CD4-positive, alpha-beta memory T cell (primary cell): ENCODE measurements at places on chromosomes 1 and 21.

DNA sequence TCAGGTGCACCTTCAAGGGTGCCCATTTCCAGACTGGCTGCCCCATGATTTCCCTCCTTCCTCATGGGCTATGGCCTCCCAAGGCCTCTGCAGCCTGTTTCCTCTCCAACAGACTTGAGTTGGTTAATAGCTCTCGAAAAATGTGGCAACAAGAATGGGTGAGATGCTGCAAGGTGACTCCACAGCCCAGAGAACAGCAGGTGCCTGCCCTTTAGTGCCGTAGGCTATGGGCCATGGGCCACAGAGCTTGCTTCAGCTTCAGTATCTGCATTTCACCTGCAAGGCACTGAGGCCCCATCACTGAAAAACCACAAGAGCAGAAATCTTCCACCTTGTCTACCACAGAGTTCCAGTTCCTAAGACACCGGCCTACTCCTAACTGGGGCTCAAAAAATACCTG, 122.0 kb downstream of the ETS2 start:
- DNase-seq = no peak

DNA sequence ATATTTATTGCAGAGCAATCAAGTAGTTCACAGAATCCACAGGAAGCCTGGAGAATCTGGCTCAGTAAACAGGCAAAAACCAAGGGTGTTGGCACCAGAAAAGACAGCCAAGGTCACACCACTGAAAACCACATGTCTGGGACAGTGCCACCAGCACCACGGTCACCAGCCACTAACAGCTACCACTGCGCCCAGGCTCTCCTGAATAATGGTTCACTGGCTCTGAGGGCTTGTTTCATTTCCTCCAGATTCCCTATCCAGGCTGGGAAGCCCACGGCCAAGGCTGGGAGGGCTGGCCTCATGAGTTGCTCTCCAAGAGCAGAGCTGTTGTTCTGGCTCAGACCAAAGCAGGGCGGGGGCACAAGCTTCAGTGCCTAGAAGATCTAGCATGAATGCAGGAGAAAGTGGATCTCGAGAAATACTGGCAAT, 54.5 kb upstream of the PTGFRN start:
- DNase-seq = no peak

DNA sequence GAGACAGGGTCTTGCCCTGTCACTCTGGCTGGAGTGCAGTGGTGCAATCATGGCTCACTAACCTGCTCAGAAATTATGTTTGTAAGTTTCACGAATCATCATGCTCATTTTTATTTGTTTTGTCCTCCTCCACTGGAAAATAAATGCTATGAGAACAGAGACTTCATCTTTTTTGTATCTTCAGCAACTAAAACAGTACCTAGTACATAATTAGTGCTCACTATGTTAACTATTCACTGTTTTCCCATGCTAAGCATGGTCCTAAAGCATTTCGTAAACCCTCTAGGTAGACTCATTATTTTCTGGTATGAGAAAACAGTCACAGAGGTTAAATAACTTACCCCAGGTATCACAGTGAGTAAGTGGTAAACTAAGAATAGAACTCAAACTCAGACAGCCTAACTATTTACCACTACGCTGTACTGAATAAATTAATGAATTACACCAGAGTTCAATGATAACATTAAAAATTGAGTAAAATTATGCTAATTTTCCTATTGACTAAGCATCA, 118.4 kb downstream of the RERE start:
- no peak for DNase-seq

- no peak for DNase-seq
These were observed 12.7 kb upstream of the TGFB2 start for GRCh38 chr1:218332416-218332815.

- no peak for DNase-seq
These were observed 2.0 kb downstream of the RNF186 start for GRCh38 chr1:19812875-19813642.

DNA sequence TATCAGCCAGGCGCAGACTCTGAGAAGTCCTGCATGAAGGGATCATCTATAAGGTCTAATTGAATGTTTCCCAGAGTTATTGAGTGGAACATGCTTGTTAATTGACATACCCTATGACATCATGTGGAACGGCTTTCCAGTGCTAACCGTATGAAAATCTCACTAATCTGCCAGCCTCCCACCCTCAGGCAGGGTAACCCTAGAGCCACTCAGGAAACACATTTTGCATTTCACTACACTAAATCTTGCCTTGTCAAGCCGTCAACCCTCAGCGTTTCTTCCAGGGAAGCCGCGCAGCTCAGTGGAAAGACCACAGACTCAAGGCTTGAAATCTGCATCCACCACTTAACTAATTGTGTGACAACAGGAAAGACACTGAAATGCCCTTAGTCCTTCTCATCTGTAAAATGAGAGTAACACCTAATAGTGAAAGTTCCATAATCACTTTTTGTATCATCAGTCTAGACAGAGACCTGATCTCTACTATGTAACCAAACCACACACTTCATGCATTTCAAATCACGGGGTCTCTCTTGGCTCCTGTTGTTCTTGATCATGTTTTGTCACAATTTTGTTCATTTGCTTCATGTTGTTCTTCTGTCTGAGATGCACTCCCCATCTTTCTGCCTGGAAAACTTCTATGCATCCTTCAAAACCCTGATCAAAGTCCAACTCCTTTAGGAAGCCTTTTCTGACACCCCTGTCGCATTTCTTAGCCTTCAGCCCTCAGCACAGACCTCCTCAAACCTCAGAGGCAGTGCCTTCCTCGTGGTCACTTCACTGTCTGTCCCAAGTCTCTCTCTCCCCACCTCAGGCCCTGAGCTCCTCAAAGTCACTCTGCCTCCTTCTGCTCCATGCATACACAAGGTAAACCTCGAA, 246.5 kb downstream of the TOMM20 start:
- DNase-seq = no peak

DNA sequence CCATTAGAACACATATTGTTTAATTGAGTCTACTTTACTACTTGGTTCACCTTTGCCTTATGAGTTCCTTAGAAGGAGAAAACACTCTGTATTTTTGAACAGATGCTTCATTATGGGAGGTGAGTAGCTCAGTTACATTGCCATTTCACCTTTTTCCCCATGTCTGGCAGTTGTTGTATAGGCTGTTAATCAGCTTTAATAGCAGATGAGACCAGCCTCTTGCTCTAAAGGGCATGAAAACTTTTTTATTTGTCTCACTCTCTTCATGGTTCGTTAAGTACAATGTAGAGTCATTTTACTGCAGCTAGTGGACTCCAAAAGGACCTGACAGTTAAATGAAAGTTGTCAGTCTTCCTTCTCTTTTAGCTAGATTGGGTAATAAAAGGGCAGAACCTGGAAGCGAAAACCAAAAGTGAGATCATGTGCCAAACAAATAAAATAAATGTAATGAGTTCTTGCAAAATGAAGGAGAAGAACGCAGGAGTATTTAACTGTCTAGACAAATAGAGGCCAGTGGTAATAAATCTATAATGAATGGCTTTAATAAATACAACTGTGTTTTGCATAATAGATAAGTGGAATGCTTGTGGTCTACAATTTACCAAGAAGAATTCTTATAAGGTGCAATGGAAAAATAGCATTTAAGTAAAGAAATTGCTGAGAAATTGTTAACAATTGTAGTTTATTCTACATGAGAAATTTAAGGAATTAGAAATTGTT, 180.0 kb upstream of the NEGR1 start:
- no peak for DNase-seq

DNA sequence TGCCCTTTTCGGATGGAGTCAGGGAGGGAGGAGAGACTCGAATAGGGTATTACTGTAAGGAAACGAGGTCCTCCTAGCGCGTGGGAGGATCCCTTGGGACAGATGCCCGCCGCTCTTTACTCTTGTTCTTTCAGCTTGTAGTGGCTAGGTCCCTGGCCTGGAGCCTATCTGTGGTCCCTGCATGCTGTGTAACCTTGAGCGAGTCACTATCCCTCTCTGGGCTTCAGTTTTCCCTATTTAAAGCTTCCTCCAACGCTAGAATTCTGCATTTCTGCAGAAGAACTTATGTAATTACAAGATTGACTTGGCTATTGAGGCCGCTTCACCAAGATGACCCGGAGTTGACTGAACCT, 744 bp downstream of the MIER1 start:
- no peak for DNase-seq

GRCh38 chr1:203932556-203932955, 71.2 kb downstream of the SNRPE start:
- no peak for DNase-seq

- DNase-seq = no peak
These were observed 8.8 kb downstream of the AK5 start for GRCh38 chr1:77290576-77290975.

GRCh38 chr1:39954870-39955546, at the start of gene MFSD2A:
Gene MFSD2A, plus strand, starts transcription at chr1:39955145. Its CDS starts 148 bp downstream, at chr1:39955293.
- DNase-seq = peak; percentile 88

GRCh38 chr1:189432753-189433152, 1044.9 kb downstream of the BRINP3 start:
- DNase-seq = no peak

GRCh38 chr1:210024996-210025395, 87.0 kb downstream of the SYT14 start:
- no peak for DNase-seq

DNA sequence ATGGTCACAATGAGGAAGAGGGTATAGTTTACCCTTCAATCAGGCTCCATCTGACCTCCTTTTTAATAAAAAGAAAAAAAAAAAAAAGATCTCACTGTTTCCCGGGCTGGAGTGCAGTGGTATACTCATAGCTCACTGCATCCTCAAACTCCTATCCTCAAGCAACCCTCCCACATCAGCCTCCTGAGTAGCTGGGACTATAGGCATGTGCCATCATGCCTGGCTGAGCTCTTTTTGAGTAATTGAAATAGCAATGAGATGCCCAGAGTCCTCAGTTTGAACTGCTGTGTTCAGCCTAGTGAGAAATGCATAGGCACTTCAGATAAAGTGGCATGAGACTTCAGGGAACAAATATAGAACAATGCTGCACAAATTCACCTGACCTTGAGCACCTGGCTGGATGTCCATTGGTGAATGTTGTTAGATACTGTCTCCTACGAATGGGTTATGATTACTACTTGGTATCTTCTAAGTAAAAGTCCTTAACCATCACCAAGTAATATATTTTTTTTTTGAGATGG, 67.6 kb downstream of the NR5A2 start:
- no peak for DNase-seq

DNA sequence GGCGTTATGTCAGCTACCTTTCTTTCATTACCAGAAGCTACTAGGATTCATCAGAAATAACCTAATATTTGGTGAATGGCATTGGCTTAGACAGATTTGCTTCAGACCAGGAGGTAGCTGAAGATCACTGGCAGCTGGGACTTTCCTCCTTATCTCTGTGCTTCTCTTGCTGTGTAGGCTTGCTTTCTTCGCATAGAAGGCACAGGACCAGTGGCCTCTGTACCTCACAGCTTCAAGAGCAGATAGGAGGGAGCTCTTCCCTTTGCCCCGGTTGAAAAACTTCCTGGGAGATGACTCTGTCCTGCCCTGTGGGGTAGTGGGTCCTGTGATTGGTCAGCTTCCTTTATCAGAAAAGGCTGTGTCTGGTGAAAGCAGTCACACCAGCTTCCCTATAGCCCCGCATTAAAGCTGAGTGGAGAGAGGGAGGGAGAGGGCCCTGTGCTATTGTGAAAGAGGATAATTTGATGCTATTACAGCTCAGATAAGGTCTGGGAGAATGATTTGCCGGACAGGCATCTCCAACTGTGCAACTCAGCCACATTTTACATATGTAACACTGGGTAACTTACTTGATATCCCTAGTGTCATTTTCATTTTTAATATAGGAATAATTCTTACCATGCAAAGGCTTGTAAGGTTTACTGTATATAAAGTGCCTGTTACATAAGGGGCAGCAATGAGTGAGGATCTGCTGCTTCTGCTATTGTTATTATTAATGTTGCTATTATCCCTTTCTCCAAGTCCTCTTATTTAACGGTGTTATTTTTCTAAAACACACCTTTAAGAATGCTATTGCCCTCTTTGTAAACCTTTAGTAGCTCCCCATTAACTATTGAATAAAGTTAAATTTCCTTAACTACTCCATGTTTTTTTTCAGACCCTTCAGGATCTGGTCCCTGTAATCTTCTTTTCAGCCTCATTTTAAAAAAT, 31.6 kb downstream of the OSBPL9 start:
- DNase-seq = no peak

GRCh38 chr21:44416193-44416592, 39.1 kb upstream of the LRRC3 start:
- DNase-seq = no peak

DNA sequence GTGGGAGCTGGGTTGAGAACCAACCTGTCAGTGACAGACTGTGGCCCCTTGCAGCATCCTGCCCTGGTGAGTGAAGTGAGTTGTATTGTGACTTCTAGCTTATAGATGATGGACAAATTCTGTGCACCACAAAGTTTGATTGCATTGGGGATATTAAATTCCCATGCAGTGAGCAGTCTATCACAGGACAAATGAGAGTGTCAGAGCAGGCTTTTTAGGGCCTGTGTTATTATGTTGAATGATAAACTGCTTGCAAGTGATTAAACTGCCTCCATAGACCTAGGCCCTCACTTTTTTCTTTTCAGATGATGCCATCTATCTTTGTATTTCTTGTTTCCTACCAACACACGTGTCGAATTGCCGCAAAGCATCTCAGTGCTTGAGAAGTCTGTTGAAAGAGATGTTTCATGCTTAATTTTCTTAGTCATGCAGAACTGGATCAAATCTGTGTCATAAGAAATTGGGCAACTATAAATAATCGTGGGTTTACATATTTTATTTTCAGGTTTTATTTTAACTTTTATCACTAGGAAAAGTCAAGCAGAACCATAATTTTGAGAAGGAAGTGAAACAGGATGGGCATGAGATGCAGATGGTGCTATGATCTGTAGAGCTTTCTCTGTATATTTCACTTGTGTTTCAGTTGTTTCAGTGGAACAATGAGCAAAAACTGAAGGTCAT, 199.2 kb downstream of the S1PR1 start:
- DNase-seq = no peak

- DNase-seq = no peak
These were observed 34.1 kb downstream of the QSOX1 start for GRCh38 chr1:180188684-180189175.

DNA sequence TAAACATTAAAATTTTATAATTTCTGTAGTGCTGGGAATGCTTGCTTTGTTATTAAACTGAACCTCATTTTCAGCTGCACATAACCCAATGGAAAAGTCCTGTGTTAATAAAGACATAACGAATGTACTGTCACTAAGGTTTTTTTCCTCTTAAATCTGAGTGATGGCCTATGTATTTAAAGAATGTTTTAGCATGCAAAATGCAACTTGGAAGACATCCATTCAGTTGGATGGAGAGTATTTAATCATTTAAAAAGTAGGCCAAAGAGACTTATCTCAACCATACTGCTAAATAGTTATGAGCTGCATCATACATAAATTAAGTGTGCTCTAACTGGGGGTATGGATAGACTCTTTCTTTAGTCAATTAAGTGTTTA, 48.5 kb downstream of the RWDD3 start:
- no peak for DNase-seq

DNA sequence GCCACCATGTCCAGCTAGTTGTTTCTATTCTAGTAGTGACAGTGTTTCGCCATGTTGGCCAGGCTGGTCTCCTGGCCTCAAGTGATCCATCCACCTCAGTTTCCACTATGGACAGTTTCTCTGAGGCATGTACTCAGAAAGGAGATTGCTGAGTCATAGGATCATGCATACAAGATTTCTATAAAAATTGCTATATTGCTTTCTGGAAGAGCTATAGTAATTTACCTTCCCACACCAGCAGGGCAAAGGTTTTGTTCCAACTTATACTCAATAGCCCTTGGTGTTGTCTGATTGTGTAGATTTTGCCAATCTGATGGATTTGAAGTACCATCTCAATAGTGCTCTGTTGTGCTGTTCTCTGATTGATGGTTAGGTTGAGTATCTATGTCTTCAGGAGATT, 15.6 kb upstream of the ATP1A1 start:
- no peak for DNase-seq
